ENCODE measurements at places on chromosomes 4 and X.
A peak's percentile ranks its signal among the peaks of the same experiment; 100 is the strongest.

DNA sequence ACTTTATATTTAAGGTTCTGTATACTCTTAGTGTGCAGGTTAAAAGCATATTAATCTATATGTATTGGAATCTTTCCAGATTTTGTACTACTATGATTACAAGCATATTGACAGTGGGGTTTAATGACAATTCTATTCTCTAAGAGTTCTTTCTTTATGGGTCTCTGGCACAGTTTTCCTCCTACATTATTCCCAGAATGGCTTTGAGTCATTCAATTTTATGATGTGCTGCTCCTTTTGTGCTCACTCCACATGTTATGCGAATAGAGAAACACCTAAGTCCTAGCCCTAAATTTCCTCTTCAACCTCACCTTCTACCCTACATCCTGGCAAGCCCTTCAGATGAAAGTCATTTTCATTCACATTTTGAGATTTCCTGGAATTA, 209.9 kb upstream of the DIAPH2 start:
- no peak for DNase-seq

- DNase-seq = no peak
Observed at GRCh38 chr4:162838671-162839070, 328.0 kb downstream of the NAF1 start.

GRCh38 chrX:15675490-15675921, 10.9 kb upstream of the CLTRN start:
- no peak for DNase-seq

GRCh38 chr4:153151535-153152455, 52.4 kb upstream of the TRIM2 start:
- DNase-seq = peak; percentile 17

GRCh38 chr4:99845708-99846469, 29.3 kb downstream of the DAPP1 start:
- no peak for DNase-seq

- DNase-seq = no peak
Observed at GRCh38 chr4:159344877-159345276, 242.0 kb downstream of the RAPGEF2 start.

All from CD4-positive, alpha-beta memory T cell (primary cell).